NCI-H2107 (cell line): ENCODE measurements at places on chromosomes 6 and 20.

DNA sequence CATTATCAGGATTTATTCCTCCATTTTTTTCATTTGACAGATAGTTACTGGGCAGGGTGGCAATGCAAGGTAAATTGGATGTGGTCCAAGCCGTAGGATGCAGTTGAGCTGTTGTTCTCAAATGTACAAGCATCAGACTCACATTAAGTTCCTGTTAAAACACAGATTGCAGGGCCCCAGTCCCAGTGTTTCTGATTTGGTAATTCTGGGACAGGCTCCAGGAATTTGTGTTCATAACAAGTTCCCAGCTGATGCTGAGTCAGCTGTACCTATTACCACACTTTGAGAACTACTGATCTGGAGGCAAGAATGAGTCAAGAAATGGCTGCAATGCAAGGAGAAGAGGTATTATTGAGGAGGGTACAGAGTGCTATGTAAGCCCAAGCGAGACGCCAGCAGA lies 11.7 kb downstream of the TMEM244 start:
- no peak for DNase-seq

DNA sequence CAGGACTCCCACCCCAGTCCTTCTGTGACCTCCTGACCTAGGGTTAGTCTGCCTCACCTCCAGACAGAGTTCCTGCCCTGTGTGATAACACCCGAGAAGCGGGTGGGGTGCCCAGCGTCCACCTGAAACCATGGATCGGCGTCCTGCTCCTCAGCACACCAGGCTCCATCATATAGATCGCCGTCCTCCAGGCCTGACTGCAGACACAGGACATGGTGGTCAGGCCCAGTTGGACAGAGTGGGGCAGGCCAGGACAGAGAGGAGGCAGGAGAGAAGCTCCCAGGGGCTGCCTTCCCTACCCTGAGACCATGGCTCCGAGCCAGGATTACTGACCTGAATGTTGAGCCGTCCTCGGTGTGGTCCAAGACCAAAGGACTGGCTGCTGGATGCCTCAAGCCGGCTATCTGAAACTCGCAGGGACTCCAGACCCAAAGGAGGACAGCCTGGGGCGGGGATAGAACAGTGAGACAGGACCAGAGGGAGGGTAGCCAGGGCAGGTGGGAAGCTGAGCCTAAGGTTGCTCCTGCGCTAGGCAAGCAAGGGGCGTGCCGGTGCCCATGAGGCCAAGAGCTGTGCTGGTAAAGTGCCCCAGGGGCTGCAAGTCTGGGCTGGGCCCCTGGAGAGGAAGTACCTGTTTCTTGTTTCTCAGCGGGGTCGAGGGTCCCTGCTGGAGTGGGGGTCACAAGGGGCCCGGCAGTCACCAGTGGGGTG lies 2.2 kb downstream of the CPXM1 start:
- DNase-seq, result no peak

- no peak for DNase-seq
These were observed 147.8 kb downstream of the MACROD2 start for GRCh38 chr20:14142964-14143627.

DNA sequence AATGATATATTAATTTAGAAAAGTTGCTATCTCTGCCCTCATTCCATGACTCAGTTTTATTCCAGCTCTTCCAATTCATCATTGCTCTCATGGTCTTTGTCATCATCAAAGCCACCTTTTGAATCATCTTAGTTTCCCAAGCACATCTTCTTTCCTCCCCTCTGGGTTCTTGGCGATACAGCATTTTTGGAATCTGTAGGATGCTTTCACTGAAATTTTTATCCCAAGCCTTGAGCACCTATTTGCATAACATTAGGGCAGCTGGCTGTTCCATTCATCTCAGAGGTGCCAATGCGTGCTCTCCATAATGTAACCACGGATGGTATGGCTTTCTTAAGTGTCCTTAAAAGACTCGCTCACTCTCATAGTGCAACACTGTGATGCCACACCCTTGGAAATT lies 100.4 kb downstream of the SNX5 start:
- DNase-seq, result no peak

DNA sequence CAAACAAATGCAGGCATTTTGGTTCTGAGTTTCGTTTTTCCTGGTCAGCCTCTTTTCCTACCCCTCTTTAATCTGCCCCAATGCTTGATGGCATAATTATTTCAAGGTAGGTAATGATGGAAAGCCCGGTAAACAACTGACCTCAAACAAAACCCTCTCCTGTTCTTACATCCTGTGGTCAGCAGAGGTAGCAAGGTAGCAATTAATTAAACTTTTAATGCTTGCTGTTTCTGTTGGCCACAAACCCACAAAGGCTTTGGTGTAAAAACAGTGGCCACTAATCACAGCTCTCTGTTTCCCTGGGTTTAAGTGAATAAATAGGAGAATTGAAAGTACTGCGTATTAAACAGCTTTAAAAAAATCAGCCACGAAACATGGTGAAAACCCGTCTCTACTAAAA lies 261.5 kb upstream of the SOX4 start:
- no peak for DNase-seq

GRCh38 chr6:126618639-126619343 lies 278.9 kb downstream of the CENPW start:
- DNase-seq, result no peak
